NCI-H2029 (cell line): ENCODE measurements at places on chromosomes 5 and 9.

DNA sequence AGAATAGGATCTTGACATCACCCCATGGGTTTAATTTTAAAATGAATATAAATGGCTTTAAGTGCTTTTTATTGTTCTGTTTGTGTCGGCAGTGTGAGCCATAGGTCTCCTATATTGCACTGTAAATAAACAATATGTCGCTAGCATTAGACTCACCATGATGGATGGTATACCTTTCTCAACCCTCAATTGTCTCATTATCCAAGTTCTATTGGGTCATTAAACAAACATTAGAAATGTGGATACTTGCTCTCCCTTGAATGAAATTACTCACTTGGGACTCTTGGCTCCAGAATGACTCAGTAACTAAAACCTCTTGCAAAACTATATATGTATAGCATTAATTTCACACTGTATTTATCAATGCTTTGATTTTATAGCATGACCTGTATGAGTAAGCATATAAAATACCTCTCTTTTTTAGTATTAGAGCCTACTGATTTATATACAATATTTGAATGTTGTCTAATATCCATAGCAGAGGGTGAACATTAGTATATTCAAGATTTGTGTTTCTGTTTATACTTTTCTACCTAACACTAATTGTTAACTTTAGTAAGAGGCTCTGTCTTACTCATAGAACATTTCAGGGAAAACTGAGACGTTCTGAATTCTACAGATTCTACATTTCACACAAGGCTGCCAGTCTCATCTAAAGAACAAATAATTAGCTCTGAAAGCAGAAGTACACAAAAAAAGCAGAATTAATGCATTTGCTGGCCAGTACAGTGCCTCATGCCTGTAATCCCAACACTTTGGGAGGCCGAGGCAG lies 303.8 kb upstream of the PRR16 start:
- DNase-seq, result no peak

DNA sequence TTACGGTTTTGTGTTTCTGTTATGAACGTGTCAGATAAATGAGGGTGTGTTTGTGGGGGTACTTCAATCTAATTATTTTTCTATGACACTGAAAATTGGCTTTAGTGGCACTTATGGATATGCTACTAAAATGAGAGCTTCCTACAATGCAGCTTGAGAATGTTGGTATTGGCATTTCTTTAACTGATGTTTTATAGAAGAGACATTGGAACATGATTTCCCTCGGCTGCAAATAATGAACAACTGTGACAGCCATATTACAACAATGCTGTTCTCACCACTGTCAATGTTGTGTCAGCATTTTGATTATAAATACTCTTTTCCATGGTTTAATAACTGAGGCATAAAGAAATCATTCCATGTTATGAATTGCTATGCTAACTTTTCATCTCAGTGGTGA lies 279.4 kb downstream of the KDM4C start:
- DNase-seq, result no peak

DNA sequence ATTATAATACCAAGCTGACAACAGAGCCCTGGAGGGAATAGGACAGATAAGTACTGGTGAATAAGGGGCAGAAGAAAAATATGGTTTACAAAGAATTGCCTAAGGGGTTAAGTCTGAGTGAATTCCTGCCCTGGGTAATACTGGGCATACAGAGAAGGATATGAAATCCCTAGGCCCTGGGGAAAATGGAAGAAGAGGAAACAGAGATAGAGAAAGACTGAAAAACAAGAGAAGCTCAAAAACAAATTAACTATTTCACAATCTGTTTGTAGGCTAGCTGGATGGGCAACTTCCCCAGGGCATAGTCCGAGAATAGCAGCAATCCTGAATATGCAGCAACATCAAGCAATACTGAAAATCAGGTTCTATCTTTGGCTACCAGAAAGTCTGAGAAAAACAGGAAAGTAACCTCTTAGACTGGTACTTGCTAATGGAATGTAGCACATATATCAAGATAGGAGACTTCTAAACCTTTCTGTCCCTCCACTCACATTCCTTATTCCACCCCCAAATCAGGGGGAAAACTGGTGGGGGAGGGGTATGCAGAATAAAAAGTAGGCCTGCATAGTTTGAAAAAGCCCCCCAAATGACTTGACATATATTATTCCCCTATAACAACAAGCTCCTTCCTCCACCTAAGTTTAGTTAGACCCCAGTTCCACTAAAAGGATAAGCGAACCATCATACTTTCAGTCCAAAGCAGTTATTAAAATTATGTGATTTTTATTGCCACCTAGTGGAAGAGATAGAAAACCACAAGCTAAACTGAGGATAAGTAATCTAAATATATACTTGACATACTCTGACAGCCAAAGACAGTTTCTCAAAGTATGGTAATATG lies 20.6 kb downstream of the SLC38A9 start:
- DNase-seq, result peak; percentile 18

DNA sequence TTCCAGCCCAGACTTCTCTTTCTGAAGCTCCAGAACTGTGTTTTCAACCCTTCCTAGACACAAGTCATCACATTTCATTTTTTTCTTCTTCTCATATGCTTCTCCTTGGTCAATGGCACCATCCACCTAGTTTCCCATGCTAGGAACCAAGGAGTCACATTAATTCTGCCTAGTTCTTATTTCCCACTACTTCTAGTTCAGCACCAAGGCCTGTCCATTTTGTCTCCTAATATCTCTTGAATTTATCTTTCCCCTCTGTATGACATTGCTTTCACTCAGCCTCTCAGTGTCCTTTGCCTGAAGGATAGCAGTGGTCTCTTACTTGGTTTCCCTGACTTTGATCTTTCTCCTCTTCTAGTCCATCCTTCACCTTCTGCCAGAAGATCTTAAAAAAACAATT lies 38.8 kb downstream of the ARHGEF28 start:
- DNase-seq, result no peak

GRCh38 chr5:96278981-96279380 lies 154.1 kb downstream of the PCSK1 start:
- no peak for DNase-seq

- no peak for DNase-seq
Observed at GRCh38 chr9:92482329-92482728, at the start of gene ASPN. Gene ASPN, minus strand, starts transcription at chr9:92482506.

DNA sequence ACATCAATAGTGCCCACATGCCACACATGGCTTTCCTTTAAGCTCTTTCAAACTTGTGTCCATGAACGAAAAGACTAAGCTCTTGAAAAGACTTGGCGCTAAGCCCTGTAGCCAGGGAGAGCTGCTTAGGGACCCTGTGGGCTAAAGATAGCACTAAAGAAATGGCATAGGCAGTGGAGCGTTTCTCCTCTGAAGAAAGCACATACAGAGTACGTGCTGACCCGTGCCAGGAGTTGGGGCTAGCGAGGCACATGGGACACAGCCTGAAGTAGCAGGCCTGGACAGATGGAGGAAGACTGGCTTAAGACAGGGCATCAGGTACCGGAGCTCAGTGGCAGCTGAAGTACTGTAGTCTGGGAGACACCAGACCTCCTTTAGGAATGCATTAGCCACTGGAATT lies 39.7 kb downstream of the ADGRV1 start:
- DNase-seq, result no peak

- DNase-seq, result no peak
Observed at GRCh38 chr9:116193636-116194035, 40.0 kb downstream of the PAPPA start.

GRCh38 chr5:37786862-37787519 lies 52.9 kb downstream of the GDNF start:
- no peak for DNase-seq

- no peak for DNase-seq
Observed at GRCh38 chr9:130039528-130040147, 3.4 kb downstream of the FNBP1 start.

DNA sequence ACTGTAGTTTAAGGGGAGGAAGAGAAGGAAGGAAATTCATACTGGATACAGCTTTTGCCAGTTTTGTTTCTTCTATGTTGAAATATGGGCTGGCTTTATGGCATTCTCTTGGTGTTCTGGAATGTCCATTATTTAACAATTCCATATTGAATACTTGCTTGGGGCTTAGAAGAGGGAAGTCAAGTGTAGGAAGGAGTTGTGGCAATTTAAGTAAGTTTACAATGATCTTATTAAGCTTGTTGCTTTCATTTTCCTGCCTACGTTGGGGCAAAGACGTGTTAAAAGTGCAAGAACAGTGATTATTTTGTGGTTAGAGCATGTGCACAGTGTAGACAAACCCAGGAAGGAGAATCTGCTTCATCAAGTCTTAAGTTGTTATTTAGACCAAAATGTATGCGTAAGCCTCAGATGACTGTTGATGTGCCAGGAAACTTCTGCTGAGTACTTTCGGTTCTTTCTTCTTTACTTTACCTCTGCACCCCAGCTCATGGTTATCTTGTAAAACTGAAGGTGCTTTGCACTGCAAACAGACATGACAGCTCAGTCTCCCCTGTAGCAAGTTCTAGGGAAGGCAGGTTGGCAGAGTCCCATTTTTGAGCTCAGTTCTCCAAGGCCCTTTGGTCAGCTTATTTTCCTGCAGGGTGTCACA lies 75.8 kb downstream of the F2RL2 start:
- no peak for DNase-seq

- DNase-seq, result no peak
Observed at GRCh38 chr5:169656125-169656901, 19.2 kb downstream of the DOCK2 start.
